ENCODE measurements at places on chromosomes 11 and 22.

- DNase-seq: no peak
Measured at GRCh38 chr22:38754751-38755154, 1.0 kb downstream of the SUN2 start.

- DNase-seq: no peak
Measured at GRCh38 chr11:75342966-75343870, 8.2 kb downstream of the ARRB1 start.

DNA sequence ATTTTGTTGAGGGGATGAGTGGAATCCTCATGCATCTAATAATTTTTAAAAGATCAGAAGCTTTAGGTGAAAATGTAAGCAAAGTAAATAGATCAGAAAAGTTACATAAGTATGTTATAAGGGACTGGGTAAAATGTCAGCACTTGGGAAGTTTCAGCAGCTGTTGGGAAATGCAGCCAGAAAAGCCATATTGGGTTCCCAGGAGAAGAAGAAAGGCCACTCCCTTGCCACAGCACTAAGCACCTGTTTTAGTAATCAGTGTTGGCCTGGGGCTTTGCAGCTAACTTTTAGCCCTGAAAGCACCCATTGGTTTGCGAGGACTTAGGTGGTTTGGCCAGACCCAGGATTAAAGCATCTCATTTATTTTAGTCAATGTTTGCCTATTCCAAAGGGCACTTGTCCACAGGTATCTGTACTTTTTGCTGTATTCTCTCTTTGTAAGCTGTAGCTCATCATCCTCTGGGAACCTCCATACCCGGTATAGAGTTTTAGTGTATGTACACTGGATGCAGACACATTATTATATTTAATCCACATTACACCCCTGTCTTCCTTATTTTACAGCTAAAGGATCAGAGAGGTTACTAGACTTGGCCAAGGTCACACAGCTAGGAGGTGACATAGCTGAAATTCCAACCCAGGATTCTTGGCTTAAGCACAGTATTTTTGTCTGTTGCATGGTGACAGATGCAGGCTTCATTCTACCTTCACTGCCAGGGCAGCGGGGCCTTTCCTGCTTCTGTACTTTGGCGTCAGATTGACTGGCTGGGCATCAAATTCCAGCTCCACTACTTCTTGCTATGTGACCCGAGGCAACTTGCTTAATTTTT, 127.7 kb upstream of the SESN3 start:
- DNase-seq: no peak

- no peak for DNase-seq
Measured at GRCh38 chr11:58142761-58143160, 17.4 kb upstream of the OR9I1 start.

DNA sequence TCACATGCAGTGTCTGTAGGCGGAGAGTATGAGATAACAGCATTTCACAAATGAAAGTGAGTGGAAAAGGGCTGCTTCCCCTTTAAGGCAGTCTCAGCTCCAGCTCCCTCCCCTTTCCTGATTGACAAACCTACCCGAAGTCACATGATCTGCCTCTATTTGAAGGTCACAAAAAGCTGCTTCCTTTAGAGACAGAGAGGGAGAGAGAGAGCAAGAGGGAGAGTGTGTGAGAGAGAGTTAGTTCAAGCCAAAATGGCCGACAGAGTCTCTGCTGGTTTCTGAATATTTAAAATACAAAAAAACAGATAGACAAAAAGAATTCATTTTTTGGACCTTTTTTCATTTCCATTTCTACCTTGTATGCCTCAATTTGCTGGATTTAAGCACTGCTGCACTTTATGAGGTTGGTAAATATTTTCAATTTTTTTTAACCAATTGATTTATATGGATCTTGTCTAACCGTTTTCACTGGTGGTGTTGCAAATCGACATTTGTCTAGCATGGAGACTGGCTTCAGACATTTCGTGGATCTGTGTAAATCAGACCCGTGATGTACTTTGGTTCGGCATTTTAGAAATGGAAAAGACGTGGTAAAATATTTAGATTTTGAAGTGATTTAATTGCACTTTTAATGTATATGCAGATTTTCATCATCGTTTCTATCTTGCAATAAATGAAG, at the start of gene TNRC6B:
Gene TNRC6B (plus strand): TSS at position 188 of the 679 bp plus-strand sequence. CDS start 211 bp downstream, at position 399.
- DNase-seq: peak; percentile 52

All from activated effector memory CD4-positive, alpha-beta T cell treated with Interleukin-2 at 50 U/mL for 16 hours (primary cell).